NCI-H2107 (cell line): ENCODE measurements at places on chromosomes 5 and 9.

DNA sequence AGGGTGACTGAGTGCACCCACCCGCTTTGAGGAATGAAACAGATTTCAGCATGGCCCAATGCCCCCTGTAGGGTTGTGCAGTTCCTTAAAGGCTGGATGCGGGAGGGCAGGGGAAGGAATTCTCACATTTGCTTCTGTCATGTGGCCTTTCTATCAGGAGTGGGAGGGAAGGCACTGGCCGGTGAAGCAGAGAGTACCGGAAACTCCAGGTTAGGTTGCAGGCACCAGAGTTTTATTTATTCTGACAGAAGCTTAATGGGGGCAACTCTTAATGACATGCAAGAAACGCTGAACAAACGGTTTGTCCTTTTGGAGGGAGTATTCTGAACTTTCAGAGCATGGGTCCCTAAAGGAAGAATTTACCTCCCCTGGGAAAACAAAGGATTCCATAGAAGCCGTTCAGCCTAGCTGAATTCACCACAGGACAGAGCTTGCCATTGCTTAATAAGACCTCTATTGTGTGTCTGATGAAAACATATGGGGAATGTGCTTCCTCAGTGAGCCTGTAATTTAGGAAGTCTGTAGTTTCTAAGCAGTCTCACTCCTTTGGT, 44.1 kb upstream of the EQTN start:
- DNase-seq: no peak

- DNase-seq: no peak
Observed at GRCh38 chr5:118029807-118030206, 958.5 kb downstream of the DTWD2 start.

- no peak for DNase-seq
Observed at GRCh38 chr9:93468763-93469456, 15.5 kb upstream of the FAM120AOS start.

GRCh38 chr9:91710158-91710557, 239.9 kb downstream of the ROR2 start:
- no peak for DNase-seq

GRCh38 chr9:72012646-72013045, 47.8 kb downstream of the C9orf57 start:
- DNase-seq: no peak

GRCh38 chr9:85515021-85515420, 226.7 kb downstream of the AGTPBP1 start:
- no peak for DNase-seq

- no peak for DNase-seq
Observed at GRCh38 chr5:113330533-113331208, 104.1 kb downstream of the TSSK1B start.
